DMS153 (cell line): ENCODE measurements at places on chromosomes 12 and 14.

DNA sequence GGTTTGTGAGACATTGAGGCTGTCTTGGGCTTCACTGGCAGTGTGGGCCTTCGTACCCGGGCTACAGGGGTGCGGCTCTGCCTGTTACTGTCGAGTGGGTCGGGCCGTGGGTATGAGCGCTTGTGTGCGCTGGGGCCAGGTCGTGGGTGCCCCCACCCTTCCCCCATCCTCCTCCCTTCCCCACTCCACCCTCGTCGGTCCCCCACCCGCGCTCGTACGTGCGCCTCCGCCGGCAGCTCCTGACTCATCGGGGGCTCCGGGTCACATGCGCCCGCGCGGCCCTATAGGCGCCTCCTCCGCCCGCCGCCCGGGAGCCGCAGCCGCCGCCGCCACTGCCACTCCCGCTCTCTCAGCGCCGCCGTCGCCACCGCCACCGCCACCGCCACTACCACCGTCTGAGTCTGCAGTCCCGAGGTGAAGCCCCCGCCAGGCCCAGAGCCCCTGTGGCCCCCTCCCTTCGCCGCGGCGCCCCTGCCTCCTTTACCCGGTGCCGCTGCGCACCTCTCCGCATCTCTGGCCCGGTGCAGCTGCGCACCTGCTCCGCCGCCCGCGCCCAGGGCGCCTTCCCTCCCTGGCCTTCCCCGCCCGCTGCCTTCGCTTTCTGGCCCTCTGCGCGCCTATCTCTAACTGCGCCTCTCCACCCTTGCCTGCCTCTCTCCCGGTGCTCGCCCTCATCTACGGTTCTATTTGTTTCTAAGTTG is at the start of gene ENO2:
ENO2 (plus strand) TSS at position 335 of the 701 bp plus-strand sequence. CDS start 1,253 bp downstream, outside the sequence.
- no peak for DNase-seq

GRCh38 chr14:24304019-24304387 is 3.8 kb downstream of the CIDEB start:
- no peak for DNase-seq

- no peak for DNase-seq
Measured at GRCh38 chr12:51534216-51535074, 56.6 kb upstream of the SCN8A start.

DNA sequence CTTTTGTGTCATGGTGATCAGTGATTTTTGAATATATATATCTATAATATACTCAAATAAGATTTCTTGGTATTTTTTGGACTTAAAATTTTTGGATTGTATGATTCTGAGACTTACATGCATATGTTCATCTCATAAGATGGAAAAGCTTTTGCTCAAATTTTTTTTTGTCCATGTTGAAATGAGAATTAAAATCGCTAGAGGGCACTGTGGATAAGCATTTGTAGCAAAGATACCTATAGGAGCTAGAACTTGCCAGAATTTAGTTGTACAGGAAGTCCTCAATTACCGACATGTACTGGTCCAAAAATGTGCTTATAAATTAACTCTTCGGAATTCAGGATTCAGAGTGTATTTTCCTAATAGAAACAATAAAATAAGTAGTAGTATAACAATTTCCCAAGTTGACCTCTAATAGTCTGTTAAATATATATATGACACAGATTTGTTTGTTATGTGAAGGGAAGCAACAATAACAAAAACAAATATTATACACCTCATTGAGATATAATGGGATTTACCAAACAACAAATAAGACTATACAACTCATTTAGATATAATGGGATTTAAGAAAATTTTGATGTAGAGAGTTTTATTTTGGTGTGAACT is 179.6 kb downstream of the TMEM117 start:
- DNase-seq = peak; percentile 51

DNA sequence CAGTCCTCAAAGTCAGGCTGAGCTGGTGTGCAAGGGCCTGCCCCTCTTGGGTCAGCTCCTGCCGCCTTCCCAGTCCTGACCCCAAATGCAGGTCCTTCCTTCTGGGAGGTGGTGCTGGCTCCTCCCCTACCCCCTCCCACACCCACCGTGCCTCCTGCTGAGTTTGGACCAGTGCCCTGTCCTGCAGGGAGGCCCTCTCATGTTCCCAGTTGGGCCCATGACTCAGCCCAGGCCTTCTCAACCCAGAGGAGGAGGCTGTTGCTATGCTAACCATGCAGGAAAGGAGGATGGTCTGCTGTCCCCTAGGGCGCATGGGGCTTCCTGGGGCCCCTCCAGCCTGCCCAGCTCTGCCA is 4.4 kb downstream of the ZBTB42 start:
- DNase-seq = no peak

DNA sequence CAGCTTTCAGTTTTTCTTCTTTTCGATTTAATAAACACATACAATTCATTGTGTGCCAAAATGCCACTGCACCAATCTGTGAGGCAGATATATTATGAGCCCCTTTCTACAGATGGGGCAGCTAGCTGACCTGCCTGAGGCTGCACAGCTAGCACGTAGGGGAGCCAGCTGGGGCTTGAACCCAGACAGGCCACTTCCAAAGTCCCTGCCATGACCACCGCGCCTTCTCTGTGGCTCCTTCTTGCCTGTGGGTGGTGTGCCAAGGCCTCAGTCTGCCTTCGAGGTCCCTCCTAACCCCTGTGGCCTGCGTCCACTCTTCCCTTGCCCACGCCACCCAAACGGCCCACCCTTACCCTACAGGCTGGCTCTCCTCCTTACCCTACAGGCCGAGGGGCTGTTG is 16.2 kb downstream of the FAM222A start:
- no peak for DNase-seq

GRCh38 chr12:59004456-59004855 is 84.2 kb upstream of the LRIG3 start:
- DNase-seq = no peak

DNA sequence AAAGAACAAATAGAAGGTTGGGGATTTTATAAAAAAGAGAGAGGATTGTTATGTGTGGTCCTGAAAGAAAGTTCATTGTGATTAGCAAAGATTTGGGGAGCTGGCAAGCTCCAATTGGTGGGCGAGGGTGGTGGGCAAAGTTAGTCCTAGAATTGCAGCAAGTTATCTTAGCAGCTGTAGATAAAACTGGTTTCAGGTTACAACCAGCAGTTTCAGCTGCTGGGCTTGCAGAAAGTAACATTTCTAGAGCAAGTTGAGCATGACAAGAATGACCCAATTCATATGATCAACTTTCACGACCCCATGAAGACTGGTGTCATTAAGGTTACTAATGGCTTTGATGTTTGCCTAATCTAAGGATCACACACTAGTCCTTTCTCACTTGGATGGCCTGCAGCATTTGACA is 177.9 kb upstream of the NUDT4 start:
- no peak for DNase-seq

DNA sequence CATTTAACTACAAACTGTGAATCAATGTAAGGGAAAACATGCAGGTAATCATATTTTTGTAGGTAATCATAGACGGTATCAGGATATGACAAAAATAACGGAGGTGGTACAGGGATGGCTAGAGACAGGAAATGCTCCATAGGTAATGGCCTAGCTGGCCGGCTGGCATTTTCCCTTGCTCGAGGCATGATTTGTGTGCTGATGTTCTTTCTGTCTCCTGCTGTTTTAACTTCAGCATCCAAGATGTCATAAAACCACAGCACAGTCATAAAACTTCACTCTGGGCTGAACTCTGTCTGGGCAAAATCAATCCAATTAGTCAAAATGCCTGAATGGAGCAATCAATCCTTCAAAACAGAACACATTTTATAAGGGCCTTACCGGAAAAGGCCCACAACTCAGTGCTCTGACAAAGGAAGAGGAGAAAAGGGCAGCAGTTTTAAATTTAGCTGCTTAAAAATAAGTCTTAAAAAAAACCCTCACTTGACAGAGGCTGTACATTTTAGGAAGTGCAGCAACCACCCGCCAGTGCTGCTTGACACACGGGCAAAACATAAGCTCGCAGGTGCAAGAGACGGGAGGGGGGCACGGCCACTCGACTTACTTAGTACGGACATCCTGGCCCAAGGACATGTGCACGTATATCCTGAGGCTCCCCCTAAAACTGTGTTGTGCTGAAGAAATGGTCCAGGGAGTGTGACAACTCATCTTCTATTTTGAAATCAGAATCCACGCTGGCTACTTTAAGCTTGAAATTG is 40.5 kb upstream of the GPR68 start:
- no peak for DNase-seq

DNA sequence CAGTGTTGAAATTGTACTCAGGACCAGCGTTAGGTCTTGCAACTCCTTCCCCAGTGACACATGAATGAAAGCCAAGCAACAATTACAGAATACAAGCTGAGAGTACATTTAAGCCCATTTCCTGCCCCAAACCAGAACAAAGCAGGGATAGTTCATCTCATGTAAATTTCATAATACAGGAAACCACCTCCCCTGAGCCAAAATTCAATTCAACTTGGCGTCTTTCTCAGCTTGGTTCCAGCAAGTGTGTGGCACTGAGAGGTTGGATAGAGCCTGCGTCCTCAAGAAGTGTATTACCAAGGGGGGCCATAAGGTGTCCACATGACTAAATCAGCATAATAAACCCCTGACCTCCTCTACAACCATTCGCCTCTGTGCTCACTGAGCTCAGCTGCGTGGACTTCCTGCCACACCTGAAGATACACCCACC is 278.9 kb upstream of the CRY1 start:
- DNase-seq = no peak

DNA sequence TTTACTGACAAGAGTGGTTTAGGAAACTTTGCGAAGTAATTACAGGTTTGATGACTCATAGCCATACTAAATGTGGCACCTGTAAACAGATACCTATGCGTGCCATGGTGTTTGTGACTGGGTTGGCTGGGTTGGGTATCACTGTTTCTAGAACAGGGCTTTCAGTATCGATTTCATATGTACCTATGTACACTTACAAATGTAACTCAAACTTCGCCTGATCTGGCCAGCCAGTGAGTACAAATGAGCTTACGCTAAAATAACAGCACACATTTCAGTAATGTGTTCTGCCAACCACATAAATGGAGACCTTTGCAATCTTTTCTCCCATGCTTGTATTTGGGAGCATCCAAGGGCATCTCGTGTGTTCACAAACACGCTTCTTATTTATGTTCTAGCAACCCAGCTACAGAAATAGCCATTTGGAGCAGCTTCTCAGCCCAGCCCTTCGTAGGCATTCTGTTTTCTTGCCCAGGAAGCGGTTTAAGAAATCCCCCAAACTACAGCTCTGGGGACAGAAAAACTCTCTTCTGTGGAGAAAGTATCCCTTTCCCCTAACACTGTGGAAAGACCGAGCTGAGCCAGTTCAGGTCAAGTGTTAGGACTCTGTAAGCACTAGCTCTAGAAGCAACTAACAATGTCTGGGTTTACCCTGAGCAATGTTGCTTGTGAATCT is 42.3 kb upstream of the MDM1 start:
- DNase-seq = peak; percentile 39

GRCh38 chr12:119913536-119914330 is 36.6 kb upstream of the CIT start:
- no peak for DNase-seq

GRCh38 chr12:95648990-95649791 is 97.9 kb upstream of the USP44 start:
- no peak for DNase-seq

- no peak for DNase-seq
Measured at GRCh38 chr12:14422516-14423230, 57.2 kb downstream of the ATF7IP start.

DNA sequence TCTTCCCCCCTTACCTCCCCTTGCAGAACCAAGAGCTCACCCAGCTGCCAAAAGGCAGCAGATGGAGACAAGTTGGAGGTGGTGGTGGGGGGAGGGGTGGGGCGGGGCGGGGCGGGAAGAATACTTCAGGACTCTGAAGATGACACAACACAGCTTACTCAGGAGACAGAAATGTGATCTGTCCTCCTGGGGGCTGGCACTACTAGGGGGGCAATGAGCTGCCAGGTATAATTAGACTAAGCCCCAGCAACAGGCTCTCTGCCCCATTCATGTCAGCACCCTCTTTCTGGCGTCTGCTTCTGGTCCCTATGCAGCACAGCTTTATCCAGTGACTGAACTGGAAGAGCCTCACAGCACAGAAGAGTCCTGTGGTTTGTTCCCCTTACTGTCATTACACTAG is 407.0 kb downstream of the MED13L start:
- DNase-seq = no peak

- DNase-seq = no peak
Measured at GRCh38 chr12:116053479-116054200, 223.9 kb downstream of the MED13L start.

DNA sequence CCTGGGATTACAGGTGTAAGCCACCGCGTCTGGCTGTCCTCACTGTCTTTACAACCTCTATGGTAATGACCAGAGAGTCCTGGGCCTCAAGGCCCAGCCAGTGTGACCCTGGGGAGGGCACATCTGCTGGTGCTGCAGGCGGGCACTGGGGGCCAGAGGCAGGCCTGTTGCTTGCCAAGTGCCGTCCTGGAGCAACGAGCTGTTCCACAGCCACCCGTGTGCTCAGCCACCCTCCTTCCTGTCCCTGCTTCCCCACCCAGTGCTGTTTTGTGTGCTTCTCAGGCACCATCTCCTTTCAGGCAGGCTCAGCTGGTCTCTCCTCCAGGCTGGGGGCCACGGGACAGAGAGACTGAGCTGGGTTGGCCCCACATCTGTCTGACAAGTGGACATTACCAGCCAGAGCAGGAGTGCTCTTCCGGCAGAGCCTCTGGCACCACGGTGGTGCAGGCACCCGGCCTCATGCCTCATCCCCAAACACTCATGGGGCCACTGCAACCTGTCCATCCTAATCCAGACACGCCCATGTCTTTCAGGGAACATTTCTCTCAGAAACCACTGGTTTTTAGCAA is 9.0 kb downstream of the SLC25A47 start:
- no peak for DNase-seq

DNA sequence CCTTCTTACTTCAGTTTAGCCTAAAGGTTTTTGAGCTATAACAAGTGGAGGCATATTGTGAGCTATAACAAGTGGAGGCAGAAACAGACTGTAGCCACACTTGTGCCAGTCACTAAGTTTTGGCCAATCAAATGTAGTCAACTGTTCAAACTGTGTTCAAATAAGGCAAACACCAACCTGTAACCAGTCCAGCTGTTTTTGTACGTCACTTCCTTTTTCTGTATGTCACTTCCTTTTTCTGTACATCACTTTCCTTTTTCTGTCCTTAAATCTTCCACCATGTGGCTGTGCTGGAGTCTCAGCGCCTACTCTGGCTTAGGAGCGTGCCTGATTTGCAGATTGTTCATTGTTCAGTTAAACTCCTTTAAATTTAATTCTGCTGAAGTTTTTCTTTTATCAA is 79.7 kb downstream of the FUT8 start:
- no peak for DNase-seq

GRCh38 chr14:75283833-75284563 is 5.4 kb downstream of the FOS start:
- no peak for DNase-seq

DNA sequence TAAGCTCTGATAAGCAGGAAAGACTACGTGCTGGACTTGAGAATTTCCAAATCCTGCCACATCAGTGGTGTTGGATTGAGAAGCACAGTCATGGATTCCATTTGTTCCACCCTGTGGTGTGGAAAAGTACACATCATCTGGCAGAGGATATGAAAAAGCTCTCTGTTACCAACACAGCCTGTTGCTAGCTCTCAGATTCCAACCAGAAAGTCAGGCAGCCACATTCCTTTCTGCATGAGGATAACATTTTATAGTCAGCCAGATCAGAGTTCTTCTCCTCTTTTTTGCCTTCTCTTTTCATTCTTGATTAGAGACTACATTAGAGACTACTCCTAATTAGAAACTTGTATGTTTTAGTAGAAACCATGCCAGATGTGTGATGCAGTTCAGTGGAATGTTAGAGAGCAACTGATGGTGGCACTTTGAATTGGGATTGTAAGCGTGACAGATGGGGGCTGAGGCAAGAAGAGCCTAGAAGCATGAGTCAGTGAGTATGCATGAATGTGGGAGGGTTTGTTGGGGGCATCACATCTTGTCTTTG is 61.2 kb upstream of the STXBP6 start:
- peak; percentile 2 for DNase-seq

GRCh38 chr14:95547272-95547625 is 12.4 kb downstream of the GLRX5 start:
- DNase-seq = no peak
